Neural progenitor cell (in vitro differentiated cells): ENCODE measurements at places on chromosomes 5 and 9. TPM values are rescaled to one million over a fixed set of nuclear protein-coding genes. Genes with fewer than 3 reads are reported as not detected.

CCDC192 gene
- total RNA-seq, result 2.7 TPM in 1 of 2 replicates, not detected in the other

- no peak for DNase-seq
Observed at GRCh38 chr9:84975926-84976325, 306.4 kb downstream of the NTRK2 start.

HAPLN1 gene
- total RNA-seq, result 2.3 and 5.7 TPM in 2 replicates

DNA sequence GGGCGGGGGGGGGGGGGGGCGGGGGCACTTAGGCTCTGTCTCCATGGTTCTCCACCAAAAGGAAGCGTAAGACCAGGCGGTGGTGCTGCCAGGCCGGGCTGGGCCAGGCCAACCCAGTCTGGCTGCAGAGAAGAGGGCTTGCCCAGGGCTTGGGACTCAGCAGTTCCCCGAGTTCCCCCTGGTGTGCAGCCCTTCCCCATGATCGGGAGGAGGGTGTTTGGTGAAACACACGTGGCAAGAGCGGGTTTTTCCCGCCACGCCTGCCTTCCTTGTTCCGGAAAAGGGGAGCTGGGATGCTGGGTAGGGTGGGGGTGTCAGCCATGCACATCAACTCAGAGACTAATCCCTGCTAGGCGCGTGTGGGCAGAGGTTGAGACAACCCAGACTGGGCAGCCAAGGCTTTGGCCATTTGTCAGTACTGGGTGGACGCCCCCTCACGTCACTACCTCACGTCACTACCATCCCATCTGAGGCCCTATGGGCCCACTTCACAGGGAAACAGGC is 32.9 kb downstream of the PRRX2 start:
- DNase-seq, result no peak

DNA sequence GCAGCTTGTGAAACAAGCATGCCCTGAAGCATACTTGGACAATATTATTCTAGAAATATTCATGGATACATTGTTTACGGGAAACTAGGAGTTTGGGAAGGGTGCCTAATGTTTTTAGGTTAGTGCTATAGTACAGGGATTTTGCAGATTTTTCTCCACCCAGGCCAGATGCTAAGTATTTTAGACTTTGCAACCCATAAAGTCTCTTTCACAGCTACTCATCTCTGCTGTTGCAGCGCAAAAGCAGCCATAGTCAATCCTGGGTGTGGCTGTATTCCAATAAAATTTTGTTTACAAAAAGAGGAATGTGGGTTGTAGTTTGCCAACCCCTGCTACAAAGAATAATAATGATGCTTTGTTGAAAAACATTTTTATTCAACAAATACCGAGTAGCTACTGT is 106.2 kb downstream of the CEMIP2 start:
- DNase-seq, result no peak

PPP1R2B gene
- total RNA-seq, result 0.06 and 0.15 TPM in 2 replicates
